ENCODE measurements at places on chromosomes 13 and 19.

GRCh38 chr19:3062165-3063105 lies at the start of gene TLE5:
Gene TLE5 (minus strand): TSS chr19:3062495. CDS start chr19:3062200, 295 bp downstream.
- no peak for DNase-seq

DNA sequence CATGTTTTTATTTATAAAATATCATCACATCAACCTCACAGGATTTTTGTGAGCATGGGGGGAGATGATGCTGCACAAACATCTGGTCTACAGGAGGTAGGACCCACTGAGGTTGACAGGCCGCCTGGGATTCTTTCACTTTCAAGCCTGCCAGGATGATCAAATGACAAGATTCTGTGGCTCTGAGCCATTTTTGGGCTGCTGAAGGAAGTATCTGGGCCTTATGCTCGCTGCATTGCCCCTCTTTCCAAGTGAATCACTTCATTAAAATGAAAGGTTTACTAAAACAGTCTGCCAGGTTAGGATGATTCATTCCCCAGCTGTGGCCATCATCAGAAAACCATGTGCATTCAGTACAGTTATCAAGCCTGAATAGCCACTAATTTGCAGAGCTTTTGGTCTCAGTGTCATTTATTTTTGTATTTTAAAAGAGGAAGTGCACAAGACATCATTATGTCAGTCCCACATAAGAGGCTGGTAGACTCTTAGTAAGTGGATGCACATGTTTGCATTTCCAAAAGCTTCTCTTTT lies 34.4 kb downstream of the STARD13 start:
- DNase-seq: no peak

DNA sequence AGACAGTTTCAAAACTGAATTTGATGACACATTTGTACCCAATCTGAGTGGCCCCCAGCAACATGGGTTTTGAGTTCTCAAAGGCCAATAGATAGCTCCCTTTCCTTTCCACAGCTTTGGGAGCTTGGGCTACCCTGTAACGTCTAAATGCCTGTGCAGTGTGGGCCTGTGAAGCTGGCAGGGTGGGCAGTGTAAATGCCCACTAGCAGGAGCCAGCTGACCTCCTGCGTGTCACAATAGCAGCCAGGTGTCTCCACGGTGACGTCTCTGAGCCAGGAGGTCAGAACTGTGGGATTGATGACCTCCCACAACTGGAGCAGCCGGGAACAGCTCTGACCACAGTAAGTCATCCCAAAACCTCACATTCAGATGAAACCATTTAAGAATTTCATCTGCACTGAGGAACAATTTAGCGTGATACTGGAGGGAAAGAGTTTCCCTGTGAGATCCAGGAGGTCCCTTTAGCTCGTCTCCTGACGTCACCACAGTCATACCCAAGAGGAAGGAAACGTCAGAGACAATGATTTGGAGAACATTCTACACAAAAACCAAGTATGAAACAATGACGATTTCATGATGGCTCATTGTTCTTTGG lies at the start of gene IPO5:
Gene IPO5 (plus strand): TSS at position 300 of the 595 bp plus-strand sequence. CDS start 23,022 bp downstream, outside the sequence.
- no peak for DNase-seq

DNA sequence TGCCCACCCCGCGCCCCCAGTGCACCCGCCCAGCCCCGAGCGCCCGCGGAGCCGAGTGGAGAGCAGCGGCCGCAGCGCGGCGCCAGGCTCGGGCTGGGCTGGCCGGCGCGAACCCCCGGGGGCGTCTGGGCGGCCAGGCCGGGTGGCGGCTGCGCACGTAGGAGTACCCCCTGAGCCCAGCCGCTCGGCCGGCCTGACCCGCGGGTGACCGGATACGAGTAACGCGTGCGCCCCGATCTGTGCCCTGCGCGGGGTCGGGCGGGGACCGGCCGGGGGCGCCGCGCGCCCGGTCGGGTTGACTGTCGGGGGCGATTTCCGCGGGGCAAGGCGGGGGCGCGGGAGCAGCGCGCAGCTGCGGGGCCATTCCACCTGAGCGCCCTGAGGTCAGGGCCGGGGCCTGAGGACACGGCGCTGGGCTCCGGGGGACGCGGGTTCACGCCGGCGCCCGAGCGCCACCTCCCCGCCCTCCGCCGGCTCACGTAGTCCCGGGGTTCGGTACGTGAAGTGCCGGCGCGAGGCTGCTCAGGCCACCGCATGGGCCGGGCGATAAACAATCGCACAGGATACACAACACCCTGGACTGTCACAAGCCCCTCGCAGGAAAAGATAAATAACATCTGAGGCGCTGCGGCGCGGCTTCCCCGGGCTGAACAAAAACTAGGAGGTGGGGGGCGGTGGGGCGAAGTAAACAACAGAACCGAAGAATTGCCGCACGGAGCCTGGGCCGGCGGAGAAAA lies 37.6 kb upstream of the FLT1 start:
- DNase-seq: no peak

Data from Panc1 (cell line).